Caco-2 (cell line): ENCODE measurements at places on chromosomes 13 and 19. TPM values are rescaled to one million over a fixed set of nuclear protein-coding genes. Genes with fewer than 3 reads are reported as not detected.

DNA sequence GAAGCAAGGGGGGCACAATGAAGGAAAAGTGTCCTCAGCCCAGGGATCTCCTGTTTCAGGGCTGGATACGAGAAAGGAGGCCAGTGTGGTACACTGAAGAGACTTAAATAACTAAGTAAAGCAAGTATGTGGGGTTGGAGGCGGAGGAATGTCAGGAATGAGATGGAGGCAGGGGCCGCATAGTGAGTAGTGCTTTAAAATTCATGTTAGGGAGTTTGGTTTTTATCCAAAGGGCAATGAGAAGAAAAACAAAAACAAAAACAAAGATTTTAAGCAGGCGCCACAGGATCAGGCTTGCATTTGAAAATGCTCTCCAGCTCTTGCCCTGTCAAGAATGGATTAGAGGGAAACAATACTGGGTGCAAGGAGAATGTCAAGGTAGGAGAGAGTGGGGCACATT, 273.4 kb downstream of the DCLK1 start:
- no peak for DNase-seq

DNA sequence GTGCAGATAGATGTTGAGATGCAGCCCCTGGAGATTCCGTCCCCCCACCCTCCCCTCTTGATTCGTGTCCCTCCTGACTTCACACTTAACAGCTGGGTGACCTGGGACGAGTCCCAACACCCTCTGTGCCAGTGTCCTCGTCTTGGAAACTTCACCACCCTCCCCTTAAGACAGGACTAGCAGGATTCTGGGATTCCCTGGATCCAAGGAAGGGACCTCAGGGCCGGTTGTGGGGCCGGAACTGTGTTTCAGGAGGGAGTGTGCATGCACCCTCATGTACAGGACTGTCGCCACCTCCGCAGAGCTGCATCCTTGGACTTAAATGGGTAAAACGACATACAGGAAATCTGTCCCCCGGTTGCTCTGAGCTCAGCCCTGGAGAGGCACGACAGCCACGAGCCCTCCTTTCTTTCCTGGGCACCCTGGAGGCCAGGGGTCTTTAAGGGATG, 990 bp downstream of the MYO9B start:
- no peak for DNase-seq

DNA sequence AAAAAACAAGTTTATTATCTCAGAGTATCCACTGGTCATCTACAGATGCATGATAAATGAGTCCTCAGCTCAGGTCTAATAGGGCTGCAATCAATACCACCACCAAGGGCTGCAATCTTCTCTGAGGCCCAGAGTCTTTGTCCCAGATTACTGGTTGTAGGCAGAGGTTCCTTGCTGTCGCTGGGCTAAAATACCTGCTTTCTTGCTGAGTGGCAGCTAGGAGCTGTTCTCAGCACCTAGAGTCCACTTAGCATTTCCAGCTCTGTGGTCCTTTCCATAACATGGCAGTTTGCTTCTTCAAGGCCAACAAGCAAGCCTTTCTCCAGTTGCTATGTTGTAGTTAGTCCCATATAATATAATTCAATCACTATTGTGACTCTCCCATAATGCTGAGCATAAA, 351.3 kb downstream of the SLITRK1 start:
- no peak for DNase-seq

Gene NLRP9
- total RNA-seq: not detected in 2 replicates

Gene MCEMP1
- not detected in 2 replicates for total RNA-seq
